ENCODE measurements at places on chromosomes 6 and 20.
A peak's percentile ranks its signal among the peaks of the same experiment; 100 is the strongest.

- DNase-seq = no peak
These were observed 307.8 kb downstream of the TAF4 start for GRCh38 chr20:61757678-61758563.

- no peak for DNase-seq
These were observed 70.8 kb downstream of the PSMG4 start for GRCh38 chr6:3329393-3330051.

DNA sequence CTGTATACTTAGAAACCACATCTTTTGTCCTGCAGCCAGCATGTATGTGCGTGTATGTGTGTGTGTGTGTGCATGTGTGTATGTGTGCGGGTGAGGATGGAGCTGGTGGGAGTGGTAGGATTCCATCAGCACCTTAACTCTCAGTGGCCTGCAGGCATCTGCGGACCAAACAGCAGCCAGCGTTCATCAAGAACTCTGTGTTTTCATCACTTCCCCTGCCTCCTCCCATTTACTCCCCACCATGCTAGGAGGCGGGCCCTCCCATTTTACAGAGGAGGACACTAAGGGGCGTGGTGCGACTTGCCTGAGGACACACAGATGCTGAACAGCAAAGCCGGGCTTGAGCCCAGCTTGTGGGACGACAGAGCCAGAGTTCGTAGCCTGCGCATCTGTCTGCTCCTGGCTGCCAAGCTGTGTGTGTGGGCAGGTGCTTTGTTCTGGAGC lies 8.9 kb downstream of the VSTM2L start:
- DNase-seq = no peak

- no peak for DNase-seq
These were observed 4.4 kb upstream of the MYLIP start for GRCh38 chr6:16124198-16125180.

DNA sequence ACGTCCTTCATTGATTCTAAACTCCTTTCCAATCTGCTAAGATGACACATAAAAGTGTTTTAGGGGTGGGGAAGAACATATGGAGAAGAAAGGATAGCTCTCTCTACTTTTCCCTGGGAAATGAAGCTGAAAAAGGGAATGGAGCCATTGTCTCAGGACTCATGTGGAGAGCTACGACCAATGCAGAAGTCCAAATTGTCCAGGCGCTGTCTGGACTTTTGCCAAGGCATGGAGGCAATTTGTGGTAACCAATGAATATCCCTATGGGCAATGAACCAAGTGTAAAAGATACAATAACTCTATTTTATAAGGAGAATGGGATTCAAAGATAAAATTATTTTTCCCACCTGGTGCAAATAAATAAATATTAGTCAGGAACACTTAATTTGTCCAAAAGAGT lies 16.1 kb downstream of the FBXL4 start:
- no peak for DNase-seq

GRCh38 chr6:40077736-40078135 lies 143.5 kb upstream of the MOCS1 start:
- DNase-seq = no peak

GRCh38 chr6:73579851-73580246 lies 59.0 kb upstream of the EEF1A1 start:
- peak; percentile 44 for DNase-seq

DNA sequence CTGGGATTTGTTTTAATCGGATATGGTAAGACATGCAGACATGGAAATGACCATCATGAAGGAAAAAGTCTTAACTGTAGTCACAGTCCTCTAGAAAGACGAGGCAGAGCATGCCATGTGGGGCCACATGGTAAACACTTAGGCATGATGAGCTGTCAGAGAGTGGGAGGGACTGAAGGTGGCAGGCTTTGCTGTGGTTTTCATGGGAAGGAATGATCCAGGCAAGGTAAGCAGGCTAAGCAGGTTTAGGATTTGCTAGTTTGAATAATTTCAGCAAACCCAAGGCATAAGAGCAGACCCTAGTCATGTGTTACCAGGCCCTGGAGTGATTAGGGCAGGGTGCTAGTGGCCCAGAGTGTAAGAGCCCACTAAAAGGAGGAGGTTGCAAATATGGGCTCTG lies 47.2 kb upstream of the STMND1 start:
- DNase-seq = no peak

DNA sequence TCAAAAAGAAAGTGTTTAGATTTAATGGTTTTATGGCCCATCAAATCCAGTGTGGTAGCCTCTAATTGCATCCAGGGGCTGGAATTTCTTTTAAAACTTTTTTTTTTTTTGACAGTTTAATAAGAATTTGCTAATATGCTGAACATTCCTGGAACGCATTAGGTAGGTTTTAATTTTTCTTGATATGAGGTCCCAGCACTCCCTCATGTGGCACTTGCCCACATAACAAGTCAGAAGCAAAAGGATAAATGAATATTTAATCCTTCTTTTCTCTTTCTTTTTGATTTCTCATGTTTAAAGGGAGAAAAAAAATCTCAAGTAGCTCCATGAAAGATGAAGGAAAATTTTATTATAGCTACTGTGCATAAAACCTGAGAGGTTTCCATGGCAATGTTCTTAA lies 13.5 kb downstream of the HAO1 start:
- no peak for DNase-seq

GRCh38 chr20:62601172-62601571 lies 41.1 kb upstream of the SLCO4A1 start:
- DNase-seq = no peak

- no peak for DNase-seq
These were observed 146.4 kb downstream of the TAF4 start for GRCh38 chr20:61919239-61919638.

DNA sequence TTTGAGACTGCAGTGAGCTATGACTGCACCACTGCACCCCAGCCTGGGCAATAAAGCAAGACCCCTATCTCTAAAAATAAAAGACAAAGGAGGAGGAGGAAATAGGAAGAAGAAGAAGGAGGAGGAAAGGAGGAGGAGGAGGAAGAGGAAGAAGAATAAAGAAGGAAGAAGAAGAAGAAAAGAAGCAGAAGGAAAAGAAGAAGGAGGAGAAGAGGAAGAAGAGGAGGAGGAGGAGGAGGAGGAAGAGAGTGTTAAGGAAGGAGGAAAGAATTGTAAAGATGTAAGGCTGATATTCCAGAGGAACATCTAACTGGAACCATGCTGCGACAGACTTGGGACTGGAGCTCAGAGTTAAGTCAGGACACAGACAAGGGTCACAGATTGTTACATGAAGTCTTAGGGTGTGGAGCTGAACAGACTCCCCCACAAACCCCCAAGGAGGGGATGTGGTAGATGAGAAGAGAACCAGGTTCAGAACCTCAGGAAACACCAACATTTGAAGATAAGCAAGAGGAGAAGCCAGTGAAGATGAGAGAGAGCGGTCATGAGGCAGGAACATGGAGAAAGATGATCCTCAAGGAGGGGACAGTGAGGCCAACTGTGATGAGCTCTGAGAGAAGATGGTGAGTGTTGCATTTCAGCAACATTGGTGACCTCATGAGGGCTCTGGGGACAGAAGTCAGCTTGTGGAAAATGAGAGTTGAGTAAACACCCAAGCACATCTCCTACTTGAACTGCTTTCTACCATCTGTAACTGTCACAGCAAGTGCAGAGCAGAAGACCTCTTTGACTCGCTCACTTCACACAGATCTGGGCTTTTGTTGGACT lies 118.2 kb downstream of the CD164 start:
- DNase-seq = no peak

GRCh38 chr20:11451793-11452291 lies 465.9 kb upstream of the BTBD3 start:
- no peak for DNase-seq

GRCh38 chr20:45576995-45577394 lies 2.1 kb downstream of the WFDC8 start:
- DNase-seq = no peak

DNA sequence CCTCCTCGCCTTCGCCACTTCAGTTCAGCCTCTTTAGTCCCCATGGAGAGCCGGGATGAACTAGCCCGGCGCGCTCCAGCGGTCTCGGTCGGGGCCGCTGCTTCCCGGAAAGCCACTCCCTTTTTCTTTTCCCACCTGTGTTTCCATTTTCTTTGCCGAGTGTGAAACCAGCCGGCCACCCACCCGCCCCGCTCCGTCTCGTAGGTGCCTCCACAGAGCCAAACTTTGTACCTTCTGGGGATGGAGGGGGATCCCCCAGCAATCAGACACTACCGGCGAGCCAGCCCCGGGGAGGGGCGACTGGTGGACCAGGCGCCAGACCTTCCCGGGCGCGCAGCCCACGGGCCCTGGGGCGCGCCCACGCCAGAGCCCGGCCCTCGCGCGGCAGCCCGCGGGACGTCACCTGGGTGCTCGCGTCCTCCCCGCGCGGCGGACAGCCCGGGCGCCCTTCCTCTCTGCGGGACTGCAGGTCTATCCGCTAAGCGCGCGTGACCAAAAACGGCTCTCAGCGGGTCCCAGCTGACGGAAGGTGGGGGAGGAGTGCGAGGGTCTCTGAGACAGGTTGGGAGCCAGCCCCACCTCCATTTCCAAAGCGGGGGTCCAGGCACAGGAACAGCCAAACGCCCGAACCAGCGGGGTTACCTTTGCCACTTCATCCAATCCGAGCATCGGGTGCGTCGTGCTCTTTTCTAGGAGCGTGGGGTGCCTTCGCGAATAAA lies at the start of gene MCHR2:
TSS of gene MCHR2 (minus strand) at position 691 of the 719 bp plus-strand sequence. CDS start 38,076 bp downstream, outside the sequence.
- DNase-seq = peak; percentile 17

GRCh38 chr20:62648318-62648995 lies 6.2 kb downstream of the SLCO4A1 start:
- no peak for DNase-seq

GRCh38 chr6:150756173-150756572 lies 109.3 kb upstream of the MTHFD1L start:
- DNase-seq = no peak

DNA sequence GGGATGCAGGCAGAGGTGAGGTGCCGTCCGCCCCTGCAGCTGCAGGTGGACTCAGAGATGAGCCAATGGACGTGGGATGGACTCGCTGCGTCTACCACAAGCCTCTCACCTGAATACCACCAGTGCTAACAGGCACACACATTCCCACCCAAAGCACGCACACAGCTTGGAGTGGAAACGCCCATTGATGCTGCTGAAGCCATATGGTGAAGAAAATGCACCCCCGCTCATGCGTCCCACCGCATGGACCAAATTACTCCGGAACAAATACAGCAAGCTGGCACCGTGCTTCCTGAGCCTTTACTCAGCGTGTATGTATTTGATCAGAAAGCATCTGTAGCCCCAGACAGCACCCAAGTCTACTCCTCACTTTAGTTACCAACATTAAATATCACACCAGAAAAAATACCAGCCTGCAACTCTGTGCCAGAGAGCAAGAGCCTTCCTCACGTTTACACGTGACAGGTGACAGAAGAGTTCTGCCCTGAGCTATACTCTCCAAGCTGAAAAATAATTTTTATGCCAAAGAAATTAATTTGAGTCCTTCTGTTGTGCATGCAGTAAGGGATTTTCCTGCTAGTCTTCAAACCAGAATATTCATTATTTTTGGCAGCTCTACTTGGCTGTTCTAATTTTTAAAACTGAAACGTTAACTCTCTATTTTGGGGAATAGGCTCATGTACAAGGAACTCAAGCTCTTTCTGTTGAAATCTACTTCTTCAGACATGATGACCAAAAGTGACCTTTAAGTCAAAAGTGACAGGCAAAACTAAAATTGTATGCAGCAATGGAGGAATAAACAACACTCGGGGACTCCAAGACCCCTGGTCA lies 58.2 kb upstream of the SYNDIG1 start:
- DNase-seq = no peak

GRCh38 chr20:64109831-64110391 lies 2.5 kb upstream of the NPBWR2 start:
- no peak for DNase-seq

DNA sequence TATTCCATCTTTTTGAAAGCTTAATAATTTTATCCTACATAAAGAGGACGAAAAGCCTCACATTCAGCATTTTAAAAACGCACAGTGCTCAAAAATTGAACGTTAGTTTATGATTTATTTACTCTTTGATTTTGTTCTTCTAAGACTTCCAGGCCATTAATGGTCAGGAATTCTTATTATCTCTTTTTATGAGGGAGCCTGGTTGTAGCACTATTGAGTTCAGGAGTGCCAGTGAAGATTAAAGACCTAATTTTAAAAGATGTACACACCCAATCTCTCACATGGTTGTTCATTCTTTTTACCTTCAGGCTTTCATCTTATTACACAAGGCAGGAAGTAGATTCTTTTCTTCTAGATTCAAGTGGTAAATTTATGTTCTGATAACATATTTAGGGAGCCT lies 68.6 kb downstream of the HDDC2 start:
- DNase-seq = no peak

DNA sequence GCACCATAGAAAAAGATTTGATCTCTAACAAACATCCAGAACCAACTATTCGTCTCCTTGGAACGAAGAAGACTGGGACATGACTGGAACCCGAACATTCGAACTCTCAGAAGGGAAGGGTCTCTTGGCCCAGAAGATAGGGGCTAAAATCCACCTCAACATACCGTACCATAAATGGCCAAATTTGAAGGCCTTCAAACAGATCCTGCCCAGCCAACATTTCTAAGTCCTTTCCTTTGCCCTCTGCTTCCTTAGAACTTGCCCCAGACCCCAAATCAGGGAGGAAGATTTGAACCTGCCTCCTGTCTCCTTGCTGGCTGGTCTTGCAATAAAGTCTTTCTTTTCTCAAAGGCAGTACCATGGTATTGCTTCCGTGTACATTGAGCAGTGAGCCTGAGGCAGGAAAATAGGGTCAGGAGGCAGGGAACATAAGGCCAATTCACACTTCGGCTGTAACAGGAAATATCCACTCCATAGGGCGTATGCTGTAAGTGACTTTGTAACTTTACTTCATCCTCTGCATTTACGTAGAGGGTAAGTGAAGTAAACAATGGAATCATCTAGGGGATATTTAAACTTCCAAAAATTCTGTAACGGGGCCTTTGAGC lies 1.8 kb upstream of the PXDC1 start:
- DNase-seq = no peak

DNA sequence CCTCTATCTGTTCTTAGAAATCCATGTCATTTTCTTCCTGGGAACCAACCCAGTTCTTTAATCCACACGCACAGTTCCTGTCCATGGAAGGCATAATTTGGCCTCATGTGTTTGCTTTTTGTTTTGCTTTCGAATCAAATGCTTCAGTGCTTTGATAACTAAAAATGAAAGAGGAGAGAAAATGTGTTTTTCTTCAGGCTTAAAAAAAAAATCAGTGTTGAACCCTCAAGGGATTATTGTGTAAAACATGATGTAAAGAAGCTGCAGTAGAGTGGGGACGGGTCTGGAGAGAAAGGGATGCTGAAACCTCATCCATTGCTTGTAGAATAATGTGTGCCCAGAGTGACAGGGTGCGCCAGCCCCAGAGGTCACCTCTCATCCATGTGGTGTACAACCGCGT lies 197.5 kb upstream of the JARID2 start:
- no peak for DNase-seq

DNA sequence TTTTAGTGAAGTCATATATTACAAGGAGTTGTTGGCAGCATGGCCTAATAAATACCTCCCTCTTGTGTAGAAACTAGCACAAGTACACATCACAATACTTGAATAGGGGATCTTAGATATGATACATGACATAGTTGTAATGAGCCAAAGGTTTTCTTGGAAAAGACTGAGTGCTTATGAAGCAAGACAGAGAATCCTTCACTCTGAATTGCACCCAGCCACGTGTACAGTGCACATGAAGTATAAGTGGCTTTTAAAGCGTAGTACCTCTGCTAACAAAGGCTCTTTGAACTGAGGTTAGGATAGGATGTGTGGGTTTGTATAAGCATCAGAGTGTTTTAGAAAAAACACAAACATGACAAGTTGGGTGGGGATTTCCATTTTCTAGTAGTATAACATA lies 145.5 kb upstream of the STMND1 start:
- no peak for DNase-seq

Data from endothelial cell (in vitro differentiated cells).